Glutamatergic neuron (in vitro differentiated cells): ENCODE measurements at places on chromosomes 13 and 19.

- no peak for DNase-seq
Measured at GRCh38 chr13:106587787-106588186, 19.9 kb upstream of the ARGLU1 start.

DNA sequence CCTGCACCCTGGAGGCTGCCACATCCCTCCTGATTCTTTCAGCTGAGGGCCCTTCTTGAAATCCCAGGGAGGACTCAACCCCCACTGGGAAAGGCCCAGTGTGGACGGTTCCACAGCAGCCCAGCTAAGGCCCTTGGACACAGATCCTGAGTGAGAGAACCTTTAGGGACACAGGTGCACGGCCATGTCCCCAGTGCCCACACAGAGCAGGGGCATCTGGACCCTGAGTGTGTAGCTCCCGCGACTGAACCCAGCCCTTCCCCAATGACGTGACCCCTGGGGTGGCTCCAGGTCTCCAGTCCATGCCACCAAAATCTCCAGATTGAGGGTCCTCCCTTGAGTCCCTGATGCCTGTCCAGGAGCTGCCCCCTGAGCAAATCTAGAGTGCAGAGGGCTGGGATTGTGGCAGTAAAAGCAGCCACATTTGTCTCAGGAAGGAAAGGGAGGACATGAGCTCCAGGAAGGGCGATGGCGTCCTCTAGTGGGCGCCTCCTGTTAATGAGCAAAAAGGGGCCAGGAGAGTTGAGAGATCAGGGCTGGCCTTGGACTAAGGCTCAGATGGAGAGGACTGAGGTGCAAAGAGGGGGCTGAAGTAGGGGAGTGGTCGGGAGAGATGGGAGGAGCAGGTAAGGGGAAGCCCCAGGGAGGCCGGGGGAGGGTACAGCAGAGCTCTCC is 6.9 kb upstream of the CEACAM5 start:
- DNase-seq = no peak

- DNase-seq = no peak
Measured at GRCh38 chr19:31470229-31470939, 121.1 kb upstream of the TSHZ3 start.

DNA sequence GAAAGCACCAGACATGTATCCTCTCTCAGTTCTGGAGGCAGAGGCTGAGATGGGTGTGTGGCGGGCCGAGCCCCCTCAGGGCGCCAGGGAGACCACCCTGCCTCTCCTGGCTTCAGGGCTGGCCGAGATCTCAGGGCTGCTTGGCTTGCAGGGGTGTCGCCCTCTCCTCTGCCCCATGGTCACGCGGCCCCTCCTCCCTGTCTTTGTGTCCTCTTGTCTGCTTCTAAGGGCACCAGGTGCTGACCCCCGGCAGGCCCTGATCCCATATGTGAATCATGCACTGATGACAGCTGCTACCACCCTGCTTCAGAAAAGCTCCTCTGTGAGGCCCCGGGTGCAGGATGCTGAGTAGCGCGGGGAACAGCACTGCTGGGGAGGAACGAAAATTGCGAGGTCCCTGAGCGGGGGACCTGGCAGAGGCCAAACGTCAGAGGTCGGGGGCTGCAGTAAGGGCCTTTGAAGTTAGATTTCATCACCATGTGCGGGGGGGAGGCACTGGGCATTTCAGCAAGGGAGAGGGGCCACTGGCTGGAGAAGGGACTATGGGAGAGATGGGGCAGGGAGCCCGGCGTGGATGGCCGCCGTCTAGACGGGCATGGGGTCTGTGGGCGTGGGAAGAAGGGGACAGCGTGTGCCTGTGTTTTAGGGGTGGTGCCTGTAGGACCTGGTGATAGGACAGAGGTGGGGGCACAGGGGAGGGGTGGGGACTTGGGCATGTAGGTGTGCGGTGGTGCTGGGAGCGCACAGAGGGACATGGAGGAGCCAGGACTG is 125.2 kb downstream of the KDM4B start:
- DNase-seq = peak; percentile 69

- DNase-seq = no peak
Measured at GRCh38 chr13:93984876-93985275, 494.6 kb downstream of the DCT start.

DNA sequence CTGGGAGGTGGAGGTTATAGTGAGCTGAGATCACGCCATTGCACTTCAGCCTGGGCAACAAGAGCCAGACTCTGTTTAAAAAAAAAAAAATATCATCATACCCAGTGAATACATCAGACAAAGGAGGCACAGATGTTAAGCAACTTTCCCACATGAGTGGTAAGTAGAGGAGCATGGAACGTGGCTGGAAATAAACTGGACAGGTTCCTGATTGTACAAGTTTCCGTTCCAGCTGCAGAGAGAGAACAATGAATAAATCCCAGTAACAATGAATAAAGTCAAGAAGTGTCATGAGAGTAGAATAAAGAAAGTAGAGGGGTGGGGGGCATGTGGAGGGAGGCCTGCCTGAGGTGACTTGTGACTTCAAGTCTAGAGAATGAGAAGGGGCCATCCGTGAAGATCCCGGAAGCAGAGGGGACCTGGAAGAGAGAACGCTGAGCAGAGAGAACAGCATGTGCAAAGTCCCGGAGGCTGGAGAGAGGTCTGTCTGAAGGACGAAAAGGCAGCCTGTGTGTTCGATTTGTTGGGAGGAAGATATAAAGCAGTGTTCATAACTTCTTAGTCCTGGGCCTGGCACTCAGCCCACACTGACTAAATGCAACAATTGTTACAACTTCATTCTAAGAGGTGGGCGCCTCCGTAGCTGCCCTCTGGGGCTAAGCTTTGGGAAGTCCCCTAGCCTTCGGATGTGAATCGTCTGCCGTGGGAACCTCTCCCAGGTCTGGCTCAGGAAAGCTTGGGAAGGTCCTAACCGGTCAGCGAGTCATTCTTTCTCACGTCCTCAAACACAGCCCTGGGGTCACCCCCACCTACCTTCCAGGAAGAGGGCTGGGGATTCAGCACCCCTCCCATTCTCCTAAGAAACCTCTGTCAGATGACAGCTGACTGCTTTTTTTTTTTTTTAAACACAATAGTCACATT is 15.3 kb upstream of the ARHGEF18 start:
- no peak for DNase-seq

- no peak for DNase-seq
Measured at GRCh38 chr13:44092078-44092970, 212.6 kb downstream of the LACC1 start.

DNA sequence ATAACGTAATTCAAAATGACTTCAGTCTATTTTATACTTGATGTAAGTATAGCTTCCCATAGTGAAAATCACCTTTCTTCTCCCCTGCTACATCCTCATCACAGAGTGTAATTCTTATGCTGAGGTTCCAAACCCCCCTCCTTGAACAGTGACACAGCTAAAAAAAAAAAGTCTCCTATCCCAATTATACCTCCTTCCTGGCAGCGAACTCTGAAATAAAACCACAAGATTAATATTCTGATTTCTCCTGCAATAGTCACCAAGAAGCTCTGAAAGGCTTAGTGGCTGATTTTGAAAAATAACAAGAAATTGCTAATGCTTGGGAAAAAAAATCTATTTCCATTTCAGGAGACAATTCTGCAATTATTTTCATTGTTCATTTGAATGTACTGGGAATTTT is 36.3 kb downstream of the EFNB2 start:
- DNase-seq = no peak

DNA sequence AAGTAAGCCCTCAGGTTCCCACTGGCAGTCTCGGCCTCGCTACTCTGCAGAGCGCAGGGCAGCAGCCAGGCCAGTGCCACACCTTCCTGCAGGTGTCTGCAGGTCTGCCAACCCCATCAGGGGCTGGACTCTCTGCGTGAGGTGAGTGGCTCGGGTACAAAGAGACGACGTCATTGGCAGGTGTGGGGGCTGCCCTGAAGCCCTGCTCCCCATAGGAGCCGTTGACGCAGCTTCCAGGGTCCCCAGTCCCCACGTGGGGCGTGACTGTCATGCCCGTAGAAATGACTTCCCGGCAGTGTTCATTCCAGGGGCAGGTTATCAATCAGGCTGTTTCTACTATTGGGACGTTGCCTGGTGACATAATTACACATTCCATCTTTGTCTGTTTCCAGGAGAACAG is 15.3 kb upstream of the GJB6 start:
- no peak for DNase-seq

- DNase-seq = peak; percentile 58
Measured at GRCh38 chr13:97124915-97125809, 97.0 kb upstream of the MBNL2 start.

DNA sequence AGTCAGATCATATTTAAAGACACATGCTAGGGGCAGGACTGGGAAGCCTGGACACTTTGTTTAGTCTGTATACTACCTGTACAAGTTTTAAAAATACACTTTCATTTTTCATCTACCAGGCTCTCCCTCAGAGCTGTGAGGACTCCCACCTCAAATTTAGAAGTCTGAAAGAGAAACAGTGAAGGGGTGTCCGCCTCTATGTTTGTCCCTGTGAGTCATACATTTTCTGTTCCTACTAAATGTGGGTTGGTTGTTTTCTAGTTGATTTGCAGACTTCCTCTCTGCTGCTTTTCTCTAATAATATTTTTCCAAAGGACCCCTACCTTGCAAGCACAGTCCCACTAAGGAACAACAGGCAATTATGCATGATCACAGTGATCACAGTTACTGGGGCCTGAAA is 110.5 kb downstream of the ENOX1 start:
- no peak for DNase-seq

- DNase-seq = no peak
Measured at GRCh38 chr19:3034406-3034655, 5.3 kb upstream of the TLE2 start.

DNA sequence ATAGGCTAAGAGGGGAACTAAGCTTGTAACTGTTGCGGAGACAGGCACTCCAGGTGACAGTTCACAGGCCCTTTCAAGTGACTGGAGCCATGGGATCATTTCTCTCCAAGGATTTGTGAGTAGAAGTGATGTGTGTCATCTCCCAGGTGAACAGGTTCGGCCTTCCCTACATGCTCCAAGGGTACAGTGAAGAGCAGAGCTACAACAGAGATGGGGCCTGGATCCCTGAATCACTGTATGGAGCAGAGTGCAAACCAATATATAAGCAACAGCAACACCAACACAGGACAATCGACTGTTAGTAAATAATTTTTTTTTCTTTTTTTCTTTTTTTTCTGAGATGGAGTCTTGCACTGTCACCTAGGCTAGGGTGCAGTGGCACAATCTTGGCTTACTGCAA is 15.0 kb downstream of the ZSCAN18 start:
- DNase-seq = no peak

GRCh38 chr13:109869312-109870237 is 83.2 kb upstream of the IRS2 start:
- DNase-seq = no peak

- DNase-seq = peak; percentile 86
Measured at GRCh38 chr13:80131204-80131603, 209.7 kb downstream of the SPRY2 start.

- DNase-seq = no peak
Measured at GRCh38 chr13:23642110-23642509, 71.9 kb downstream of the TNFRSF19 start.

- DNase-seq = no peak
Measured at GRCh38 chr13:77699059-77699680, 1.7 kb downstream of the SLAIN1 start.
